Activated CD4-positive, alpha-beta T cell treated with anti-CD3 and anti-CD28 coated beads, Interleukin-2, amount 10 ng/mL, durations not matched to agents 24 days and 14 days (primary cell): ENCODE measurements at places on chromosomes 13 and 19. TPM values are rescaled to one million over a fixed set of nuclear protein-coding genes. Genes with fewer than 3 reads are reported as not detected.

- DNase-seq, result no peak
- H3K27me3 ChIP-seq, result peaks cover 2% of the 10 kb centered on the region
- peaks cover 27% of the 10 kb centered on the region for H3K36me3 ChIP-seq
- no peak overlapping the region for H3K27ac ChIP-seq
Measured at GRCh38 chr13:26220575-26220974, 1.5 kb downstream of the RNF6 start.

- peaks cover 42% of the 10 kb centered on the region for H3K36me3 ChIP-seq
- H3K4me1 ChIP-seq, result peaks cover 67% of the 10 kb centered on the region
- peak overlapping the region; percentile 99 for H3K27ac ChIP-seq
Measured at GRCh38 chr19:41548954-41549688, 26.8 kb upstream of the CEACAM21 start.

ZNF85 gene
- 9.9 and 11.9 TPM in 2 replicates for total RNA-seq

DNA sequence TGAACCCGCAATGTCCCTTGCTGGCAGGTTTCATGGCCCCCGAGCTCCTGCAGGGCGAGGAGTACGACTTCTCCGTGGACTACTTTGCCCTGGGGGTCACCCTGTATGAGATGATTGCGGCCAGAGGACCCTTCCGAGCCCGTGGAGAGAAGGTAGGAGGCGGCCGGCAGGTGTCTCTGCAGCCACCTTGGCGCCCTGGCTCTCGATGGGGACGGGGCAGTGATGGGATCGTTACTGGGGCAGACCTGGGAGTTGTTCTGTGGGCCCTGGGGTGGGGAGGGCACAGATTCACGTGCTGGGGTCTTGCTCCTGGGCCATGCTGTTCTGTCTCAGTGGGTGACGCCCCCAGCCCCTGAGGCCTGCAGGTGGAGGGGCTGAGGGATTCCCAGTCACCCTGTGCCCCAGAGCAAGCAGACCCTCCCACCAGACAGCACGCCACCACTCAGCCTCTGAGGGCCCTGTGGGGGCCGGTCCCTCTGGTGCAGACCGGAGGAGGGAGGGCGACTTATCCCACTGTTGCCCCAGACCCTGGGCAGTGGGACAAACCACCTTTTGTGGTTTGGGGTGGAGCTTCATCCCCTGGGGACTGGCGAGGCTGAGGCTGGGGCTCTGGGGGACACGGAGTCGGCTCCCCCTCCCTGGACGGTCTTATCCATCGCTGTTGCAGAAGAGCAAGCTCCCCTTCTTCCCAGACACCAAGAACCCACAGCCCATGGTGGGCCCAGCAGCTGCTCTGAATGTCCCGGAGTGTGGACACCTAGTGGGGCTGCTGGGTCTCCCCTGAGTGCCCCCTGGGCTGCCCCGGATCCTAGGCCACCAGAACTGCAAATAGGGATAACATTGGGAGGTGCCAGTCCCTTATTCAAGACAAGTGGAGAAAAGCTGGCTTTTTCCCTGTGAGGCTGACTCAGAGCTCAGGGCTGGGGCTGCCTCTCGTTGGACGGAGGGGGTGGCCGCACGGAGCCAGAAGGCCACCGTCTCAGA lies 27.5 kb upstream of the TMEM255B start:
- no peak overlapping the region for H3K27ac ChIP-seq
- H3K4me1 ChIP-seq, result no peaks in the 10 kb centered on the region
- no peak overlapping the region for H3K4me3 ChIP-seq

MAST3 gene
- 16.2 and 17.2 TPM in 2 replicates for total RNA-seq

GRCh38 chr13:39887387-39887786 lies 231.9 kb downstream of the COG6 start:
- no peak for DNase-seq
- H3K27ac ChIP-seq, result no peak overlapping the region
- peaks cover 2% of the 10 kb centered on the region for H3K36me3 ChIP-seq
- peaks cover 5% of the 10 kb centered on the region for H3K4me1 ChIP-seq
- H3K27me3 ChIP-seq, result no peaks in the 10 kb centered on the region

GRCh38 chr13:30305456-30305970 lies 1.8 kb downstream of the KATNAL1 start:
- peaks cover 8% of the 10 kb centered on the region for H3K36me3 ChIP-seq
- H3K27ac ChIP-seq, result no peak overlapping the region
- DNase-seq, result peak; percentile 54
- peaks cover 46% of the 10 kb centered on the region for H3K4me1 ChIP-seq
- peak overlapping the region; percentile 10 for H3K4me3 ChIP-seq

- no peaks in the 10 kb centered on the region for H3K27me3 ChIP-seq
- DNase-seq, result no peak
- H3K27ac ChIP-seq, result peak overlapping the region; percentile 97
- H3K36me3 ChIP-seq, result peaks cover 3% of the 10 kb centered on the region
Measured at GRCh38 chr19:48720251-48720612, 707 bp upstream of the MAMSTR start.

GDF15 gene
- 0.26 TPM in 1 of 2 replicates, not detected in the other for total RNA-seq

- no peak overlapping the region for H3K4me3 ChIP-seq
- no peak overlapping the region for H3K27ac ChIP-seq
- no peak for DNase-seq
- no peaks in the 10 kb centered on the region for H3K27me3 ChIP-seq
Measured at GRCh38 chr19:23203841-23204344, 46.3 kb downstream of the ZNF724 start.

GRCh38 chr13:37109051-37109678 lies 3.7 kb upstream of the CSNK1A1L start:
- no peaks in the 10 kb centered on the region for H3K36me3 ChIP-seq
- DNase-seq, result no peak
- no peak overlapping the region for H3K4me3 ChIP-seq
- no peak overlapping the region for H3K27ac ChIP-seq

CDX2 gene
- not detected in 2 replicates for total RNA-seq

DNA sequence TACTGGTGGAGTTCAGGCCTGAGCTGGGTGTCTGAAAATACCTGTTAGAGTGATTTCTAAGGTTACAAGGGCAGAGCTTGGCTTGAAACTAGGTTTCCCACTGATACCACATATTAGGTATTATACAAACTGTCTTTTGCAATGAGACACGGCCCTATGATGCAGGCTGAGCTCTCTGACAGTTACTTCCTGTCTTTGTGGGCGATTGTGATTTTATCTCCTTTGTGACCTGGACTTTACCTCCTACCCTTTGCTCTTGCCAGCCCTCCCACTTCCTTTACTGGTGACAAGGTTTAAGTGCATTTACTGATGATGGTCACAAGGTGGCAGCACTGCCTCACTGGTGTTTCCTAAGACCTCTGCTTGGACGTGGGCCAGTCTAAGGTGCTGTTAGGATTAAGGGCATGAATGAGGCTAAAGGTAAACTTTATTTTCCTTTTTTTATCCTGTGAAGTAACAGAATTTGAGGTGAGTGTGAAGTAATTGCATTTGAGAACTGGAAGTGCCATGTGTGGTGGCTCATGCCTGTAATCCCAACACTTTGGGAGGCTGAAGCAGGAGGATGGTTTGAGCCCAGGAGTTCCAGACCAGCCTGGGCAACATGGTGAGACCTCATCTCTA lies 7.7 kb upstream of the CXCL17 start:
- peak; percentile 93 for DNase-seq
- H3K27ac ChIP-seq, result no peak overlapping the region
- no peaks in the 10 kb centered on the region for H3K36me3 ChIP-seq
- H3K27me3 ChIP-seq, result peaks cover 2% of the 10 kb centered on the region
- H3K4me3 ChIP-seq, result no peak overlapping the region

GRCh38 chr19:29630655-29631054 lies 24.6 kb downstream of the POP4 start:
- H3K36me3 ChIP-seq, result no peaks in the 10 kb centered on the region
- no peak overlapping the region for H3K27ac ChIP-seq
- no peaks in the 10 kb centered on the region for H3K27me3 ChIP-seq
- no peak for DNase-seq

CPB2 gene
- not detected in 2 replicates for total RNA-seq

CCDC169 gene
- 0.35 and 0.50 TPM in 2 replicates for total RNA-seq

GRCh38 chr13:81568824-81569223 lies 1227.9 kb upstream of the SPRY2 start:
- H3K4me1 ChIP-seq, result no peaks in the 10 kb centered on the region
- H3K36me3 ChIP-seq, result no peaks in the 10 kb centered on the region
- H3K4me3 ChIP-seq, result no peak overlapping the region
- H3K27me3 ChIP-seq, result no peaks in the 10 kb centered on the region
- no peak for DNase-seq
- H3K27ac ChIP-seq, result no peak overlapping the region

- H3K36me3 ChIP-seq, result peaks cover 43% of the 10 kb centered on the region
- peak overlapping the region; percentile 95 for H3K4me3 ChIP-seq
- DNase-seq, result peak; percentile 96
- no peaks in the 10 kb centered on the region for H3K27me3 ChIP-seq
- peaks cover 54% of the 10 kb centered on the region for H3K4me1 ChIP-seq
Measured at GRCh38 chr19:1269478-1270212, 513 bp downstream of the CIRBP start.

- H3K4me3 ChIP-seq, result no peak overlapping the region
- DNase-seq, result peak; percentile 26
- H3K36me3 ChIP-seq, result no peaks in the 10 kb centered on the region
- H3K4me1 ChIP-seq, result no peaks in the 10 kb centered on the region
- no peak overlapping the region for H3K27ac ChIP-seq
Measured at GRCh38 chr13:26230703-26231102, 8.6 kb upstream of the RNF6 start.

DNA sequence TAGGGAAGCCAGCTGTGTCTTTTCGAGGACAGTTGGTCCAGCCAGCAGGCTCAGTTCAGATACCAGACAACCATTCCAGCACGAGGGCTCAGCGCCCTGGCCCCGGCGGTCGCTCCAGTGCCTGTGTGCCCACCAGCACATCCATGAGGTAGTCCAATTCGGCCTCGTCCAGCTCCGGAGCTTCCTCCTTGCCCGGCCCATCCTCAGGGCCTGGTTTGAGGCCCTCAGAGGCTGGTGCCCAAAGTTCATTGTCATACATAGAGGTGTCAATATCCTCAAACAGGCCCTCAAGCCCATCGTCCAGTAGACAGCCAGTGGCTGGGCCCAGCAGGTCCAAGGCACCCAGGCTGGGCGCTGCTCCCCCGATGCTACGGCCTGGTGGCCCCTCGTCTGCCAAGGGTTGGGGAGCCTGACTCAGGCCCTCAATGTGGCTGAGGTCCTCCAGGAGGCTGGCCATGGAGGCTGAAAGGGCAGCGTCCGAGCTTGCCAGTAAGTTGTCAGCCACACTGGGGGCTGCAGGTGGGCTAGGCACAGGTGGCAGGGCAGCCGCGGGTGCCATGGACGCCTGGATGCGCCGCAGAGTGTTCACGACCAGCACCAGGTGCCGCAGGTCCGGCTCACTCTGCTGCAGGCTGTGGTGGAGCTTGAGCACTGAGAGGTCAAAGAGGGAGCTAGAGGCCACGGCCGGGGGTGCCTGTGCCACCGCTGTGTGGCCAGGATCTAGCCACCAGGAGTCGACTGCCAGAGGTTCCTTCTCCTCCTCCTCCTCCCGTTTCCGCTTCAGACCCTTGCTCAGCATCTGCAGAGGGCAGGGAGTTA lies 2.8 kb downstream of the SERTAD1 start:
- H3K36me3 ChIP-seq, result peaks cover 17% of the 10 kb centered on the region
- peaks cover 5% of the 10 kb centered on the region for H3K27me3 ChIP-seq
- H3K4me1 ChIP-seq, result peaks cover 39% of the 10 kb centered on the region

DNA sequence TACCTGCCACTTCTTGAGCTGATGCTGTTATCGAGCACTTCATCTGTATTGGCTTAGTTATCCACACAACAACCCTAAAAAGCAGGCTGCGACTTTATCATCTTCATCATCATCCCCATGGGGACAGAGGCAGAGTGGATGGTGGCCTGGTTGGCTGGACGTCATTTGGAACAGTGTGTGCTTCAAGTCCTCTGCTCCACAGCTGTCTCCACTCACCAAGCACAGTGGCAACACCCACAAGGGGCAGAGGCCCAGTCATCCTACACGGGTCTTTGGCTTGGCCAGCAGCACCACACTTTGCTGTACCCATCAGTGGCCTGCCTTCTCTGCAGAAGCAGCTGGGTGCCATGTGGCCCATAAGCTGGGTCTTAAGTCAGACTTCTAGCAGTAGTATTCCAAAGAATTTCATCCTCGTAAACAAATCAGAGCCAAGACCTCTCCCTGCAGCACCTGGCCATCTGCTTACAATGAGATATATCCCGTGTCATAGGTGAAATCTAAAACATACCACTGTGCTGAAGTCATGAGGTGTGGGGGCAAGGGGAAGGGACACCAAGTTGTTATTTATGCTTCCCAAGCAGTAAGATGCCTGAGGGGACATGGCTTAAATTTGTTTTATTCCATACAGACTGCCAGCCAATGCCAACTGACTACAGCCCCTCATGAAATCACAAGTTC lies 47.9 kb upstream of the EPHX3 start:
- DNase-seq, result no peak
- no peak overlapping the region for H3K4me3 ChIP-seq
- peaks cover 45% of the 10 kb centered on the region for H3K4me1 ChIP-seq
- no peaks in the 10 kb centered on the region for H3K36me3 ChIP-seq
- H3K27ac ChIP-seq, result no peak overlapping the region
- no peaks in the 10 kb centered on the region for H3K27me3 ChIP-seq

- no peaks in the 10 kb centered on the region for H3K4me1 ChIP-seq
- H3K36me3 ChIP-seq, result no peaks in the 10 kb centered on the region
- H3K27ac ChIP-seq, result no peak overlapping the region
- no peak overlapping the region for H3K4me3 ChIP-seq
- no peaks in the 10 kb centered on the region for H3K27me3 ChIP-seq
- no peak for DNase-seq
Measured at GRCh38 chr13:70723732-70724131, 615.5 kb upstream of the KLHL1 start.

KIR3DL1 gene
- not detected in 2 replicates for total RNA-seq

- H3K4me1 ChIP-seq, result no peaks in the 10 kb centered on the region
- no peak overlapping the region for H3K27ac ChIP-seq
- H3K27me3 ChIP-seq, result no peaks in the 10 kb centered on the region
- no peaks in the 10 kb centered on the region for H3K36me3 ChIP-seq
- no peak overlapping the region for H3K4me3 ChIP-seq
Measured at GRCh38 chr13:59631271-59631670, 532.5 kb downstream of the DIAPH3 start.

CRLF1 gene
- total RNA-seq, result not detected in 2 replicates

DNA sequence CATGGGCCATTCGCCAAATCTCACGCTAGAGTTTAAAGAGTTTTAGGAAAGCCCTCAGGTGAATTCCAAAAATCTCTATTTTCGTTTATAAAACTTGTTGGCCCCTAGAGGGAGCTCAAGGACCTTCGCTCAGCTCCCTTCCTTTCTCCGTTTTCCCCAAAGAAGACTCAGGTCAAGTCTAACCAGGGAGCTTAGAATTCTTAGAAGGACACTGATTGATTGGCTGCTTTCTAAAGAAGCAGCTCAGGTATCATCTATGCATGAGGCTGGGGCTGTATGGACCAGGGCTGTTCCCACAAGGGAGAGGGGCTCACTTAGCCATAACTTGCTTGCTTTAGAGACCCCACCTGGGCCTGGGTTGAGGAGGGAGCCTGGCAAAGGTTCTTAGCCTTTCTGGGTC lies 20.5 kb downstream of the DZIP1 start:
- DNase-seq, result peak; percentile 74
- no peak overlapping the region for H3K27ac ChIP-seq
- no peaks in the 10 kb centered on the region for H3K36me3 ChIP-seq
- no peaks in the 10 kb centered on the region for H3K4me1 ChIP-seq
- H3K27me3 ChIP-seq, result peaks cover 33% of the 10 kb centered on the region

- no peaks in the 10 kb centered on the region for H3K27me3 ChIP-seq
- no peak for DNase-seq
- no peak overlapping the region for H3K4me3 ChIP-seq
- H3K4me1 ChIP-seq, result no peaks in the 10 kb centered on the region
- H3K36me3 ChIP-seq, result peaks cover 23% of the 10 kb centered on the region
Measured at GRCh38 chr19:647566-648284, 8.0 kb downstream of the FGF22 start.

KIR2DL3 gene
- 0.12 TPM in 1 of 2 replicates, not detected in the other for total RNA-seq
